ENCODE measurements at places on chromosomes 2 and 18.

DNA sequence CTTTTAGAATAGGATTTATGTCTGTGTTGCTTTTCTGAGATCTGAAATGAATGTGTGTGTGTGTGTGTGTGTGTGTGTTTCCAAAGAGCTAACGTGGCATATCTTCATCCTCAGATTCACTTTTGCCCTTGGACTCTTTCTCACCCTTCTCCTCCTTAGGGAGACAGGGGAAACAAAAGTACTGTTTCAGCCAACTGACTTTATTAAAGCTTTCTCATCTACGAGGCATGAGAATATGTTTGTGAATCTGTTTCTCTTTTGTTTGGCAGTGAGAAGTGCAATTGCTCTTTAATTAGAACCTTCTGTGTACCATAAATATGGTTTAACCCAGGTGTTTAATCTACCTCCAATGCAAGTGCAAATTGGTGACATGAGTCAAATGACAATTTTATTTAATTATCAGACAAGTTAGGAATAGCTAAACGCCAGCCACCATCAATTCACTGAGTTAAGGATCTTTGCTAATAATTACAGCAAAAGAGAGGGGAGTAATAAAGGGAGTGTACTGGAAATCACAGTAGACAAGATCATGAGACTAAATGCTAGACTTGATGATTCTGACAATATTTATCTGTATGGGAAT, 186.4 kb upstream of the COL3A1 start:
- no peak for DNase-seq

DNA sequence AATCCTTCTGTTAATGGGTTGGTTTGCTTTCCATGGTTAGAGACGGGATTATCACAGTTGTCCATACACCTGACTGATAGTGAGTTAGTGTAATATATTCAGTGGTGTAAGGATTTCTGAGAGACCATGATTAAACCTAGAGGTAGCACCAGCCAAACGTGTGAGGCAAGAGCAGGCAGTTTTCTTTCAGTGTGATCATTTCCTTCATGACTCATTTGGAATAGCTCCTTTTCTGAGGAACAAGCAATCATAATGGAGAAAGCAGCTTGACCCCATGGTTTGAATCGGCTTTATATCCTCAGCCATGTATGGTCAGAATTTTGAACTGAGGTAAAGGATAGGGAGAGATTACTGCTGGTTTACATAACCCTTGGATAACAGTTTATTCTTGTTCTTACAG, 2.9 kb downstream of the MXD1 start:
- peak; percentile 89 for DNase-seq

DNA sequence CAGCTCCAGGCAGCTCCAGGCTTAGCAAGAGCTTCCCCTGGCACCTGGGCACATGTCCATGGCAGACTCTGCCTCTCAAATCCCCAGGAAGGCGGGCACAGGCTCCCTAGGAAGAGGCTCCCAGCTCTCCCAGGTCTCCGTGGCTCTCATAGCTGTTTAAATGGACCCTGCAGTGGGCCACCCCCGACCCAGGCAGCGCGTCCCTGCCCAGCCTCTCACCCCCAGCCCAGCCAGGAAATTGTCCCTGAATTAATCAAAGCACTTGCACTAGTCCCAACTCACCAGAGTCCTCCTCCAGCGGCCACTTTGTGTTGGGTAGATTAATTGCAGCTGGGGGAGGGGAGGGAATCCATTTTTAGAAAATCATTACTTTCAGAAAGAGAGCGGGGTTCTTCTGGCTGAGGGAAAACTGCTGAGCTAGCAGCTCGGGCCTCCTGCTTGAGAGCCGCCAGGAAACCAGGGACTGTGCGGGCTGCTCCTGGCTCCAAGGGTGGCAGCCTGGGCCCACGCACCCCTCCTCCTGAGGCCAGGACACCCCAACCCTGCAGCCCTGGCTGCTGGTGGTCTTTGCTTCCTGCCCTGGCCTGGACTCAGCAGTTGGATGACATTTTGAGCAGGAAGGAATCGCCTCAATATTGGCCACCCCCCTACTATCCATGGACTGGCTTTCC, 36.0 kb downstream of the SMAD7 start:
- no peak for DNase-seq

DNA sequence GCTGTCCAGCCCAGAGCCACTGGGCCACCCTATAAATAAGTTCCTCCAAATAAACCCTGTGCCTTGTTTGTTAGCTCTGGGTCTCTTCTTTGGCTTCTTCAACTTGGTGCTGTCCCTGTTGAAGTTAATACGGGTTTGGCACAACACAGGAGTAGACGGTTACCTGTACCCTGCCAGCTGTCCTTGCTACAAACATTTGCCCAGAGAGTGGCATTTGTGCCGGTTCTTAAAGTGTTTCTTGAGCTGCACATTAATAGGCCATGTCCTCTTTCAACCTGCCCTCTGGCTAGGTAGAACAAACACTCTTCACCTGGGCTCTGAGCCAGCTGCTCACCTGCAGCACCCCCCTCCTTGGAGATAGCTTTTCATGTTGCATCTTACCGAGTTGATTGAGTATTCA, 139.2 kb downstream of the NEDD4L start:
- no peak for DNase-seq

- DNase-seq = no peak
Observed at GRCh38 chr2:120516679-120517314, 170.9 kb downstream of the INHBB start.

DNA sequence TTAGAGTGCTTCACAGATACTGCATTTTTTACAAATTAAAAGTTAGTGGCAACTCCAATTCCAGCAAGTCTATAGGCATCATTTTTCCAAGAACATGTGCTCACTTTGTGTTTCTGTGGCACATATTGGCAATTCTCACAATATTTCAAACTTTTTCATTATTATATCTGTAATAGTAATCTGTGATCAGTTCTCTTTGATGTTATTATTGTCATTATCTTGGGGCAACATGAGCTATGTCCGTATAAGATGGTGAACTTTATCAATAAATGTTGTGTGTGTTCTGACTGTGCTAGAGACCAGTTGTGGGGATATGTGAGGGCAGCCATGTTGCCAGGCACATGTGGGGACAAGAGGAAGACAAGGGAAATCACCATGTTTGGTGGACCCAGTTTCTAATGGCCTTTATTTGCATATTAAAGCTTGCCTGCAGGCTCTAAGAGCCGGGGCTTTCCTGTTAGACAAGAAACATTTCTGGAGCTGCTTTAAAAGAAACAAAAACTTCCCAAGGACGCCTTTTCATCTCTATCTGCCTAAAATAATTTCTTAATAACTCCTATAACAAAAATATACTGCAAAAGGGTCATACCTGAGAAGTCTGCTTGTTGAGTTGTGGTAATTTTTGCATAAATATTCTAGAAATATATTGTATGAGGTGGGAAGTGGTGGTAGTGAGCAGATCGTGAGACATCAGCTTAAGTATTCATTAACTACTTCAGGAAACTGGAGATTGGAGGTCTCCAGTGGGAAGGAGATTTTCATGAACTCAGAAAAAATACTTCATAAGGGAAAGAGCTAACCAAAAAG, 37.2 kb downstream of the KYNU start:
- DNase-seq = peak; percentile 18

- DNase-seq = no peak
Observed at GRCh38 chr2:202432776-202433175, 56.6 kb downstream of the BMPR2 start.

DNA sequence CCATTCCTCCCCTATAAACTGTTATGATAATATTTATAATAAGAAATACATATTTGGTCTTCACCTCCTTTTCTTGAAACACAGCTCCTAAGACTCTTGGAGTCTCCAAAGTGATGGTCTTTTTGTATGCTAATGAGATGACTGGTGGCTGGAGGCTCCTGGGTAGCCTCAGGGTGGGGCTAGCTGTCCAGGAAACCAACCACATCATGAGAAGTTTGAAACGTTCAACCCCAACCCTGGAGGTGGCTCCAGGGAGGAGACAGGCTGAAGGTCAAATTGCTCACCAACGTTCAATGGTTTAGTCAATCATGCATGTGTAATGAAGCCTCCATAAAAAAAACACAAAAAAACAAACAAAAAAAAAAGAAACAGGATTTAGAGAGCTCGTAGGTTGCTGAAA, 298.7 kb upstream of the MGAT5 start:
- no peak for DNase-seq

GRCh38 chr2:208479342-208479741, 72.8 kb downstream of the PTH2R start:
- DNase-seq = no peak

DNA sequence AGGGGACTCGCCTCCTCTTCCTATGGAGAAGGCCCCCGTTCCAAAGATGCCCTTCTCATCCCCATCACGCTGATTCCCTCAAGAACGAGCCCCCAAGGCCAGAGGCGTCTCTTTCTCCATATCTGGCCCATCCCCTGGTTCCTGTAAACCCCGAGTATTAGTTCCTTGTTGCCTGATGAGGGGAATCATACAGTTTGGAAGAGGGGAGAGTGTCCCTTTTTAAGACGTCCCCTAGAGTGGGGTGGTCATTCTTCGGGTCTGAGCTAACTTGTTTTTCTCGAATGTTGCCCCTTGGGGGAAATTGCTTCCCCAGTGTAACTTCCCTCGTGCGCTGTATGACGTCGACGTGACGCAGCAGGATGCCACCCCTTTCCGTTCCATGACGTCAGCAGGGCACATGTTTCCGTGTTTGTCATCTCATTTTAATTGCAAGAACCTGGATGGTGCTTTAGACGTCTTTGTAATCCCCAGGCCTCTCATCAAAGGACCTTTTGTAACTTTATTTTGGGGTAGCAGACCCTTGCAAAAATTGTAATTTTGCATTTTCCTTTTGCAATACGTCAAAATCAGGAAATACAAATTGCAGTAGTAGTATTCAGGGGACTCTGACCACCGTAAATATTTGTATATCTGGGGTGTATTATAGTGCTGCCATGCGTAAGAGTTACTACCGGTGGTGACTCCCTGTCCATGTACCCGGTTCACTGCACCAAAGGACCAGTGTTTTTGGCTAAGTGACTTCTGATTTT, 569 bp downstream of the BABAM2 start:
- peak; percentile 58 for DNase-seq

- no peak for DNase-seq
Observed at GRCh38 chr18:50866765-50867164, 12.2 kb upstream of the ME2 start.

DNA sequence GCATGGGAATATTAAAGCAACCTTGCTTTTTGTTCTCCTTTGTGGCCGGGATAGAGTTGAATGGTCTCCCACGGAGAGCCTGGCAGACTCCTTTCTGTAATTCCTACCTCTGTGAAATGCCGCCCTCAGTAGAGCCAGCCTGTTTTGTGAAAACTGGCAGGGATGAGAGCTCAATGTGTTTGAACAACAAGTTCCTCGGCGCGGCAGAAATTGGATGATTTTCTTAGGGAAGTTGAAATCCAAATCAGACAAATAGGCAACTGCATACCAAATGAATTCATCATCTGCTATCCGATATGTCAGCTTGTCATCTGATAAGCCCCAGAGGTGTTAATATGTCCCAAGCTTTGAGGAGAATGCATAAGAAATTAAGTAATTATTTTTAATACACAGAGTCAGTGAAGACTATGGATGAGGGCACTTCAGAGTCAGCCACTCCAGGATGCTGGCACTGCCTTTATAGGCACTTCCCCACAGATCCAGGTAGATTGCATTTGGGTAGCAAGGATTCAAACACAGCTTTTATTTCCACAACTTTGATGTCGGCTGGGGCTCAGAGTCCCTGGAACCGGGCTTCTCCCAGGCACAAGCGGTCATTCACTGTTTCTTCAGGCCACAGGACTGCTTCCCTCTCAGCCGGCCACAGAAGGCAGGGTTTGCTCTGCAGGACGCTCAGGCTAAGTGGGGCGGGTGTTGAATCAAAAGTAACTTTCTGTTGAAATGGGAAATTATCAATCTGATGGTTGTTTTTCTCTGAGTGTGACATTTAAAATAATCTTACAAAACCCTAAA, 82.8 kb upstream of the REV1 start:
- DNase-seq = peak; percentile 6

DNA sequence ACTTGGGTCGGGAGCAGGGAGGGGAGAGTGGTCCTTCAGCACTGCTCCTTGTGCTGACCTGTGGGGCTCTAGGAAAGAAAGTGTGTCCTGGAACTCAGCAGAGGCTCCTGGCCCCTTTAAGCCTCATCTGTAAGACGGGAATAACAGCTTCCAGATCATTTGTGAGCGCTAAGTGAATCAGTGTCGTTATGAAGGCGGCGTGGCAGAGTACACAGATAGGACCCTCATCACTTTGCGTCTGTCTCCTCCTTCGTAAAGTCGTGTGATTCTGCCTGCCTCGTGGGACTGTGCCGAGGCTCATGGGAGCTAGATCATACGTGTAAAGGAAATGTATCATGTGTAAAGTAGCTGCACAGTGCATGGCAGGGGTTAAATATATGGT, 18.6 kb downstream of the COLEC11 start:
- no peak for DNase-seq

All from epithelial cell of esophagus (primary cell).